ENCODE measurements at places on chromosomes 4 and X.
A peak's percentile ranks its signal among the peaks of the same experiment; 100 is the strongest.

- DNase-seq = no peak
Measured at GRCh38 chr4:85715991-85716737, 241.2 kb downstream of the ARHGAP24 start.

DNA sequence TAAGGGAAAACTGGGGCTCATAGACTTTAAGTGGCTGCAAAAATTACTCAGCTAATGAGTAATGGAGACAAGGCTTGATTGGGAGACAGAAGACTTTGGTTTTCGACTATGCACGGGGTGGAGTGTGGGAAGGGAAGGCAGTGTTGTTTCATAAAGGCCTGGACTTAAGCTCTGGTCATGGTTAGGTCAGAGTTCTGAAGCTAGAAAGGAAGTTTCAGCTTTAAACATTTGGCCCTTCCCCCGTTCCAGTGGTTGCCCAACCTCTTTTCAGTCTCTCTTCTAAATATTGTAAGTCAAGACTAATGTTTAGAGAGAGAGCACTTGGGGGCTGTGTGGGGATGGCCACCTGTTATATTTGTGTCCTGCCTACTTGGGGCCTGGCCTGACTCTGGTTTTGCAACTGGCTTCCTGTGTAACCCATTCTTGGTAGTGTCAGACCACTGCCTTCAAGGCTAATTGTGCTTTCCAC is 21.0 kb downstream of the MSN start:
- peak; percentile 89 for DNase-seq

GRCh38 chrX:99266255-99266654 is 1143.8 kb downstream of the PCDH19 start:
- no peak for DNase-seq

GRCh38 chrX:72030431-72030830 is 101.3 kb downstream of the RTL5 start:
- DNase-seq = no peak

DNA sequence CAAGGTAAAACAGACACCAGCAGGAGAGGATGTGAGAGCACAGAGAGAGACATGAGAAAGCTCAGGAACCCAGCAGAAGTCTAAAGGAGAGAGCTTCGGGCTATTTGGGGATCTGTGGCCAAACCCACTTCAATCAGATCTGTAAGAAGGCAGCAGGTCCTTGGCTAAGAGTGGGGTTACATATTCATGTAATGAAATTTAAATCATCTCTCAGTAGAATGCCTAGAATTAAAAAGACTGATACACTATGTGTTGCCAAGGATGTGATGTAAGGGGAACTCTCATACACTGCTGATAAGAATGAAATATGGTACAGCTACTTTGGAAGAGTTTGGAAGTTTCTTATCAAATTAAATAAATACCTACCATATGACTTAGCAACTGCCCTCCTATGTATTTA is 35.8 kb downstream of the PDE5A start:
- DNase-seq = no peak

DNA sequence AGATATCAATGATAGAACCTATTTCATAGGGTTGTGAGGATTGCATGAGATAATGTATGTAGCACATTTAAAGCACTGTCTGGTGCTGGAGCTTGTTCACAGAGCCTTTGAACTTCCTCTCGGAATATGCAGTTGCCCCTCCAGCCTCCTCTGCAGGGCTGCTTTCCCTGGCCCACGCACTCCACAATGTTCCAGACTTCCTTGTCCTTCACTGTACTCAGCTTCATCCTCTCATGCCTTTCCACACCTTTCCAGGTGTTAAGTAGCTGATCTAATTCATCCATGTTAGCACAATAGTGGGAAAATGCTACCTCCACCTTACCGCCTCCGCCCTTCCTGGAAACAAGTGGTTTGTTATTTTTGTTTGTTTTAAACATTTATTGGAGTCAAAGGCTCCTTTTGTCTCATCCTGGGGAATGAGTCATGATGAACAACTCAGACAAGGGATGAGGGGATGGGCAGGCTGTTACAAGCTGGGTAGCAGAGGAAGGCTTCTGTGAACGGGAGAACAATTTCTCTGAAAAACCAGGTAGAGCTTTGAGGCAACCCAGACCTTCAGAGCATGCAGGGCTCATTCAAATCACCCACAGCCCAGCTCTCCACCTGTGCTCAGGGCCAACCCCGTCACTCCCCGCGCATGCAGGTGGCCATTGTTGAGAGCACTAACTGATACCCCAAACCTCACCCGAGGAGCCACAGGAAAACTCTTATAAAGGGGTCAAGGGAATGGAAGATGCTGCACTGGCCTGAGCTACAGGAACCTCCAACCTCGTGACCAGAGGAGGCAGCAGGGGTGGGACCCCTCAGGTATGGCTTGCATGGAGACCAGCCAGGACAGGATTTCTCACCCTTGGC is 84.9 kb upstream of the TBL1X start:
- no peak for DNase-seq

DNA sequence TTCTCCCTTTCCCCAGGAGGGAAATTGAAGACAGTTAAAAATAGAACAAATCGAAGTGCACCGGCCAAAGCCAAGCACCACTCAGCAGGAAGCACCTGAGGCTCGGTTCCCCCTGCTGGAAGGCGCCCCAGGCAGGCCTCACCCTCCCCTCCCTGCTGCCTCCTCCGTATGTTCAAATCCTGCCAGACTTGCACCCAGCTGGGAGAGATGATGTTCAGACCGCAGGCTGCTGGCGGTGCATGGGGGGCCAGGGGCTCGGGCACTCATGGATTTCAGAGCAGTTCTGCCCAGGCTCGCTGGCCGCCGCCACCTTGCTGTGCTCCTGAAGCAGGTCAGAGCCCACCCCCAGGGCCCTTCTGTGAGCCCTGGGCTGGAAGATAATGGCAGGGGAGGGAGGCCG is 91.4 kb downstream of the DCTD start:
- DNase-seq = no peak

DNA sequence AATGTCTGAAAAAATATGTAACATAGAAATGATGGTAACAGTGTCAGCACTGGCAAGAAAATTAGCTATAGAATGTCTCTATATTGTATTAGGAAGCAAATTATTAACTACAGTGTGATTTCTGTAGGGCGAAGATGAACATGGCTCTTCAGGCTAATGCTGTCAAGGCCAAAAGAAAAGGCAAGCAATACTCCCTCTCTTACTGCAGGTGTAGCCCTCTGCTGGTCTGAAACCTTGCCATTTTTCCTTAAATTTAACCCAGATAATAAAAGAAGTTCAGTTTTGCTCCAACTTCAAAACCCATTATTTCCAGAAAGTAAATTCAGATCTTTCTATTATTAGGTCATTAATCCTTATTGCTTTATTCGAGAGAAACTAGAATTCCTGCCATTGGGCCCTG is 215.9 kb downstream of the LRBA start:
- no peak for DNase-seq

- no peak for DNase-seq
Measured at GRCh38 chr4:148335133-148335532, 107.1 kb downstream of the NR3C2 start.

GRCh38 chr4:2077537-2078460 is 18.7 kb downstream of the NAT8L start:
- DNase-seq = no peak

- no peak for DNase-seq
Measured at GRCh38 chrX:150326541-150327247, 36.4 kb upstream of the MAMLD1 start.
